ENCODE measurements at places on chromosomes 3 and 15.

GRCh38 chr3:98540346-98540745, 8.6 kb downstream of the GPR15 start:
- DNase-seq = no peak

GRCh38 chr3:145015253-145015652, 1043.6 kb downstream of the DIPK2A start:
- DNase-seq = no peak

DNA sequence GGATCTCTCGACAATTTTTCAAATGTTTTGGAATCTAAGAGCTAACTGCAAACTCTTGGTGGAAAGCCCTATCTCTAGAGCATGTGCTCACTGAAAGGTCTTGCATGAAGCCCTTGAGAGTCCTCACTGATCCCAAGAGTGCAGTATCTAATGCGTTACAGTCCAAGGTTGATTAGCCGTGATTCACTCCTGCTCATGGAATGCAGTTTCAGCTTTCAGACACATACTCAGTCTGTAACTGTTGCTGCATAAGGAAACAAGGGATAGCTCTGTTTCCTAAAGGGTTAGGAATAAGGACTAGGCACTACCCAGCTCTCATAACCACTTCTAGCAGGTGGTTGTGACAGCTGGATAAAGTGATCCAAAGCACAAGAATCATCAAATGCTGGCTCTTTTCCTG, 687.4 kb upstream of the CFAP20DC start:
- DNase-seq = no peak

- no peak for DNase-seq
Measured at GRCh38 chr3:141454054-141454453, 32.8 kb upstream of the RASA2 start.

GRCh38 chr3:182568876-182569275, 224.4 kb upstream of the ATP11B start:
- no peak for DNase-seq

GRCh38 chr3:50651920-50652529, 22.7 kb upstream of the DOCK3 start:
- no peak for DNase-seq

- DNase-seq = no peak
Measured at GRCh38 chr15:90239371-90239770, 5.4 kb downstream of the GDPGP1 start.

- DNase-seq = no peak
Measured at GRCh38 chr15:89087161-89087829, 961 bp upstream of the ABHD2 start.

DNA sequence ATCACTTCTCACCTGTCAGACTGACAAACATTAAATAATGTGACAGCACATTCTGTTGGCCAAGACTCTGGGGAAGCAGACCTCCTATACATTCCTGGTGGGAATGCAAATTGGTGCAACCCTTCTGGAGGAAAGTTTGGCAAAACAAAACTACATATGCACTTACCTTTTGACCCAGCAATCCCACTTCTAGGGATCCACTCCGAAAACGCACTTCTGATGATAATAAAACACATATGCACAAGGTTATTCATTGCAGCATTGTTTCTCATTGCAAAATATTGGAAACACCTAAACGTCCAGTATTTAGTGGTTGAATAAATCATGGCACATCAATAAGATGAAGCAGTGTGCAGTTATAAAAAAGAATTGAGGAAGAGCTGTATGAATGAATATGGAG, 145.5 kb upstream of the ABHD17C start:
- DNase-seq = no peak

DNA sequence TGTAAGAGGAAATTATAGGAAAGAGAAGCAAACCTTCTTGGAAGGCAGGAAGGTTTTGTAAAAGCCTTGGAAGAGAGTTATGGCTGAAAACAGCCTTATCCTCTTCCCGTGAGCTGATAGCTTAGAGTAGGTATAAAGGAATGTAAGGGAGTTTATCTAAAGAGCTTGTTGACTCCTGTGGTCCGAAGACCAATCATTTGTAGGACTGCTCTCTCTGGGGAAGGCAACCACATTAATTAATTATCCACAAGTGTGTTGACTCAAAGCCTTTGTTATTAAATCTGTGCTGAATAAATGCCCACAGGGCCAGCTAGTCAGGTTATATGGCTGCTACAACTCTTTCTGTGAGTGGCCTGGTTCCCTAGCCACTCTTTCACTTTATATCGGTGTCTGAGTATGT, 452.1 kb upstream of the RASGRP1 start:
- no peak for DNase-seq

DNA sequence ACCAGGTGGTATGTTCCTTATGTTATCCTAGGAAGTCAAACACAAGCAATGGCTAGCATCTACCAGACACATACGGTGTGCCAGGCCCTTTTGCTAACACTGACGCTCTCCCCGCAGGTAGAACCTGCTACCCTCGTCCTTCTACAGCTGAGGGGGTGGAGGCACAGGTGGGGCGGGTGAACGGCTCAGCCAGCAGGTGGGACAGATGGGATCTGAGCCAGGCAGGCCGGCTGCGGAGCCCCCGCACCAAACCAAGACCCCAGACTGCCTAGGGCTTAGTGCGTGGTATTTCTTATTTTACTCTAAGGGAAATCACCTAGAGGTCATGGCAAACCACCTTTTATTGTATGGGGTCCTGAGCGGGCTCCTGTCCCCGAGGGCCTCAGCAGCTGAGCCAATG, 53.9 kb upstream of the PCSK6 start:
- DNase-seq = no peak
